ENCODE measurements at places on chromosomes 13 and 19. TPM values are rescaled to one million over a fixed set of nuclear protein-coding genes. Genes with fewer than 3 reads are reported as not detected.
A peak's percentile ranks its signal among the peaks of the same experiment; 100 is the strongest.

The LRRC63 gene
- total RNA-seq: 2.5 TPM

DNA sequence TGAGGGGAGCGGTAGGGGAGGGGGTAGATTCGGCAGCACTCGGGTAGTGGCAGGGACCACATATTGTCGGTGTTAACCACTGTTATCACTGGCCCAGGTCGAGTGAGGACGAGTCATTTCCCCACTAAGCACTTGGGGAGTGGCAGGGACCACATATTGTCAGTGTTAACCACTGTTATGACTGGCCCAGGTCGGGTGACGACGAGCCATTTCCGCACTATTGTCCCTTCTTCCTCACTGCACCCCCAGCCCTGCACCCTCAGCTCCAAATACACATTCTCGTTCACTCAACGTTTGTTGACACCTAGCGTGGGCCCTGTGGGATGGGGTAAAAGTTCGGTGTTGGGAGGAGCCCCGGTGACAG lies 467 bp upstream of the CLN5 start:
- peak; percentile 80 for DNase-seq

DNA sequence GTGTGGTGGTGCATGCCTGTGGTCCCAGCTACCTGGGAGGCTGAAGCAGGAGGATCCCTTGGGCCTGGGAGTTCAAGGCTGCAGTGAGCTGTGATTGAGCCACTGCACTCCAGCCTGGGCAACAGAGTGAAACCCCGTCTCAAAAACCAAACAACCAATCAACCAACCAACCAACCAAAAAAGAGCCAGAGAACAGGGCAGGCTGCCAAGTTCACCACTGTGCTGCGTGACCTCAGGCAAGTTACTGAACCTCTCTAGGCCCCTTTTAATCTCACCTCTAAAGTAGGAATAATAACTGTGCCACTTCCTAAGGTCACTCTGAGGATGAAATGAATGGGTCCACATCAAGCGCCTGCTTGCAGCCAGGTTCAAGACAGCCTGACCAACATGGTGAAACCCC lies 16.9 kb downstream of the TJP3 start:
- no peak for DNase-seq

The ZNF99 gene
- total RNA-seq: not detected

GRCh38 chr13:113121183-113121927 lies 1.2 kb upstream of the F10 start:
- DNase-seq: no peak

The GIPC3 gene
- 1.1 TPM for total RNA-seq

DNA sequence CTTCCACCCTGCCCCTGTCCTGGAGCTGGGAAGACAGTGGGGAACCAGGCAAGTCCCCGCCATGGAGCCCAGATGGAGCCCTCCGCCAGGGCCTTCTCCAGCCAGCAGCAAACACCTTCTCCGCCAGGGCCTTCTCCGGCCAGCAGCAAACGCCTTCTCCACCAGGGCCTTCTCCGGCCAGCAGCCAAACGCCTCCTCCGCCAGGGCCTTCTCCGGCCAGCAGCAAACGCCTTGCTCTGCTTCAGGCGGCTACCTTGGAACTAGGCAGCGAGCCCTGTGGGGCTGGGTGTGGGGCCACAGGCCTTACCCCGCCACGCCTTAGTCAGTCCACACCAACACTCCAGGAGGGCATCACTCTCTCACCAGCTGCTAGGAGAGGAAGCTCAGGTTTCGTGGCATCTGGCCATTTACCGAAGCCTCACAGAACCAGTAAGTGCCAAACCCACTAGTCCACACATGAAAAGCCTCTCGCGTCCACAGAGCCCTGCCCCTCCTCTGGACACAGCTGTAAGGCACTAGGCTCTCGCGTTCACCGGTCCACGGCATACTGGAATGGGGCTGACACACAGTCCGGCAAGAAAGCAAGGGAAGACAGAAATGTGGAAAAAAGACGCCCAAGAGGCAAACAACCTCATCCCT lies 41.0 kb downstream of the MLLT1 start:
- no peak for DNase-seq

DNA sequence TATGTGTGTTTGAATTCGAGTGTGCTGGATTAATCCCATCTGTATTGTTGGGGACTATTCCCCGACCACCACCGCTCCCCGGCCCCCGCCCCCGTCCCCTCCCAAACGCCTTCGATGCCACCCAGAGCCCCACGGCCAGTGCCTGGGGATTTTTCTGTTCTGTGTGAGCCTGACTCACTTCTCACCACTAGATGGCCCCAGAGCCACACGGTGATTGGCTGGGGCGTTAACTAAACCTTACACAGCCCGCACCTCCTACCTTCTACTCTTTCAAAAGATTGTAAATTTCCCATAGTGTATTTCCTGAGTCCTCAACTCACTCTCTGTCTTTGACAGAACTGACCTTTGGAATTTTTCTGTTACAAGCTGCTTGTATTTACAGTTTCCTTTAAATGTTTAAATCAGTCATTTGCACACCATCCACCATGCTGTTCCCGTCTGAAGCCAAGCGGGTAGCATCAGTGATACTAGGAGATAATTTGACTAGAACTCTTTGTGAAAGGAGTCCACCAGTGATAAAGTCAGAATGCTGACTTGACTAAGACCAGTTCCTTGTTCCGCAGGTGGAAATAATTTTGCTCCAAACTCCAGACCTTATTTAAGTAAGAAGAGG lies 61.4 kb downstream of the RFX2 start:
- DNase-seq: peak; percentile 85

The F10 gene
- not detected for total RNA-seq
